ENCODE measurements at places on chromosomes 5 and 9. TPM values are rescaled to one million over a fixed set of nuclear protein-coding genes. Genes with fewer than 3 reads are reported as not detected.
A peak's percentile ranks its signal among the peaks of the same experiment; 100 is the strongest.

DNA sequence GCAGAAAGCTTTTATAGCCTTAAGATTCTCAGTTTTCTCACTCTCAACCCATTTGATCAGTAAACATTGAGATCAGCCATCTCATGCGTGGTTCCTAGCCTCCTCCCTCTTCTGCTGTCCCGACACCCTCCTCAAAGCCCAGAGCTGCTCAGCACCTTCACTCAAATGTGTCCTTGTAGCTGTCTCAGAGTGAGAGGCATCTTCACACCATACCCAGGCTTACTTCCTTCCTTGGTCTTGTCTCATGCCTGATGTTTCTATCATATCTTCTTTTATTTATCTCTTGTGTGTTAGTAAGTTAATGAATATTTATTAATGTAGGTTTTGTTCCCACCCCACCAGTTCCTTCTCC lies 72.4 kb upstream of the SNX2 start:
- no peak for DNase-seq

DNA sequence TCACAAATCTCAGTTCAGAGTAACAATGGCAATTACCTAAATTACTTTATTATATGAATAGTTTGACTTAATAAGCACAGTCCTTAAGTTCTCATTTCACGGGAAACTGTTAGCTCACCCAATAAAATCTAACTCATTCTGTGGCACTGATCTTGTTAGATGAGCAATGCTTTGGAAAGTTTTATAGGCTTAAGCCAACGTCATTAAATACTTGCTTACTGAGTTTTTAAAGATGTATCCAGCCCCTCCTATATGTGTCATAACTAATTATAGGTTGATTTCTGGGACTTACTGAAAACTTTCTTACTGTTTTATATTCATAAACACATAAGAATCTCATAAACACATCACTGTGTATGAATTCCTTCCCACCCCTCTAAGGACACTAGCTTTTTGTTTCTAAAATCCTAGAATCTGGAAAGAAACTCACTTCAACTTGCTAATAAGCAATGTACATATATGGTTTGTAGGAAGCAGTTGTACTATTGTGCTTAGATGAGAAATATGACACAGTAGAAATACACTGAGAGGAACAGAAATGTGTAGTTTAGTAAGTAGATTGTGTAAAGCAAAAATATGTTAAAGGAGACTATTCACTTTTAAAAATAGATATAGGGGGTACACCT lies 14.1 kb upstream of the MARCOL start:
- DNase-seq = no peak

The FLT4 gene
- total RNA-seq = 46.6 TPM

GRCh38 chr9:113328045-113328782 lies 11.9 kb downstream of the WDR31 start:
- no peak for DNase-seq

GRCh38 chr5:66739951-66740350 lies 143.8 kb downstream of the MAST4 start:
- no peak for DNase-seq

The STPG3 gene
- not detected for total RNA-seq

DNA sequence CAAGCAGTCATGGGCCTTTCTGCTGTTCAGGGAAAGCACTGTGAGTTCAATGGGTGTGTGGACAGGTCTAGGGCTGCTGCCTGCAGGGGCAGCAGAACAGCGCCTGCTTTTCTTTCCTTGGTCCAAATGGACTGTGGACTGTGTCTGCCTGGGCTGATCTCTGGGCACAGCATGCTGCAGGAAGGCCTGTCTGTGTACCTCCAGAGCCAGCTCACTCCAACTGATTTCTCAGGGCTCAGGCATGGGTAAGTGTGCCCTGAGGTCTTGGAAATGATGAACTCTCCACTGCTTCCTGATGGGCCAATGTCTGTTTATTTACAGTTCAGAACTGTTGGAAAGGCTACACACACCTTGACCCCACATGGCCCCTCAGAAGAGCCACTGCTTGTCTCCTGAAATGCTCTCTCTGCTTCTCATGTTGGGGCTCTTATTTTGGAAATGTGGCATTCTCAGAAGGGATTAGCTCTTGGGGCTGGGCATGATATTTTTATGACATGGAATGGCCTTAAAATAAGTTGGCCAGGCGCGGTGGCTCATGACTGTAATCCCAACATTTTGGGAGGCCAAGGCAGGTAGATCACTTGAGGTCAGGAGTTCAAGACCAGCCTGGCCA lies 27.0 kb downstream of the SLC22A4 start:
- DNase-seq = no peak

DNA sequence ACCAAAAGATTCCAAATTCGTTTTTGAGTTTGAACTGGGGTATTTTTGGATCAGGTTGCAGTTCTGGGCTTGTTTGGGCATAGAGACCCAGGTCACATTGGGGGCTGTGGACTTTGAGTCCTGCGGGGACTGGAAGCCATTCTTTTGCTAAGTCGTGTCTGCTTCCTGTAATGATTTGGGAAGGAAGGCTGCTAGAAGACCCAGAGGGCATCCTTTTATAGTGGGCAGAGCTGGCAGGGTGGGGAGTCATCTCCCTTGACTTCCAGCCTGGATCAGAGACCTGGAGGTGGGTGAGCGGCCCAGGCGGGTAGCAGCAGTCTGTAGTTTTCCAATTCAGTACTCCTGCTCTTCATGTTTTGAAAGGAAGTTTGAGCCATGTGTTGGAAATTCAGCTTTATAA lies 11.3 kb downstream of the ZNF618 start:
- no peak for DNase-seq

The HK3 gene
- 12.3 TPM for total RNA-seq

The FYB1 gene
- total RNA-seq = 1.6 TPM

The OR13C5 gene
- total RNA-seq = not detected

DNA sequence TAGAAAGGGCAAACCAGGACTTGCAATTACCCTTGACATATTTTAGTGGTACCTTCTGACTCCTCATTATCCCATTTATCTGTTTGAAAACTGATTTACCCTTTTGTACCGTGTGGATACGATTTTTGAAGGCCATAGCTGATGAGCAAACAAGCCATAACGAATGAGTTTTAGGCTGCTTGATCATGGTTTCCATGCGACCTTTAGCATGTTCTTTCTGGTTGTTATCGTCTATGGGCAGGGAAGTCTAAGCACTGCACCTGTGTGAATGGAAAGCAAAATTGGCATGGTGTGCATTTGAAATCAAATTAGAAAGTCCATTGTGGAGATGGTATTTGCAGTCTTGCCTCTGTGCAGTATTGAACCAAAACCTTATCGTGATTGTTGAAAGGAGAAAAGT lies 127.7 kb downstream of the TLE4 start:
- no peak for DNase-seq

DNA sequence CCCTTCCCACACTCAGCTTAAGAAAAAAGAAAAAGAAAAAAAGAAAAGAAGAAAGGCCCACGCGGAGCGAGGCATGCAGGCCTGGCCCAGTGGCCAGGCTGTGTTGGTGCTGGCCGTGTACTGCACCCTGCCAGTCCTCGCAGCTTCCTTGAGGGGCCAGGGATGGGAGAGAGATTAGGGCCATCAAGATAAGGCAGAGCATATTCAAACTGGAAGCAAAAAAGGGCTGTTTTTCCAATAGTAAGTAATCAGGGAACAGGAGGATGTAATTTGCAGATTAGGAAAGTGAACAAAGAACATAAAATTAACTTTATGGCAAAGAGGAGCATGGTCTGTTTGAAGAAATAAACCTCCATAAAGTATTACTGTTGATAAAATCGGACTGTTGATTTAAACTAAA lies 319.6 kb upstream of the CLINT1 start:
- no peak for DNase-seq

DNA sequence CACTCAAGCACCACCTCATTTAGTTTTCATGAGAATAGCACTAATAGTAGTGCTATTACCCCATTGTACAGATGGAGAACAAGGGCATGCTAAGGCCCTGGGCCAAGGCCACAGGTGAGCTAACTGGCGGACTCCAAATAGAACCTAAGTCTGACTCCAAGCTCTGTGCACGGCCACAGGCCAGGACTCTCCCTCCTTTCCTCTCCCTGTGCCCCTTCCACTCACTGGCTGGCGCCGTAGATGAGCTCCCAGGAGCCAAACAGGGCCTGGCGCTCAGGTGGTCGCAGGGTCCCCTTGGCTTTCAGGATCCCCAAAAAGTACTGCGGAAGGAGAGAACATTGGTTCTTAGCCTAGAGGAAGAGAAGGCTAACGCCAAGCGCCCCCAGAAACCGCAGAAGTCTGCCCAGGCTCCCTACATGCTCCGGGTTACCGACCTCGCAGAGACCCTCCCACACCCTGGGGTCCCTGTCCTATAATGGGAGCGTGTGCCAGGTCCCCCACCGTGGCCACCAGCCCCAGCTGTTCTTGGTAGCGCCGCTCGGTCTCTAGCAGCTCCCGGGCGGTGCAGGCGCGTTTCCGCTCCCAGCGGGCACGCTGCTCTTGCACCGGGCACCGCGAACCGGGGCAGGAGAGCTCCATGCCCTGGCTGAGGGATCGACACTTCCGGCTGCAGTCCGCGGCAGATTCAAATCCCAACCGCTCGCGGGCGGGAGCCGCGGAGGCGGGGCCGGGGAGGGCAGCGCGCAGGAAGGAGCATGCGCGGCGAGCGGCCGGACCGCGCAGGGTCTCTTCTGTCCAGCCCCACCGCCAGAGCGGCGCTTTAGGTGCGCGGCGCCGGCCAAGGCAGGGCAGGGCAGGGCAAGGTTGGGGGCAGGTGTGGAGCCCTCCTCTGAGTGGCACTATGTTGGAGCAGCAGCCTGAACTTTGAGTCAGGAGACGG lies at the start of gene ARHGEF39:
ARHGEF39 (minus strand) TSS at position 665 of the 940 bp plus-strand sequence; CDS start at position 639, 26 bp downstream.
- peak; percentile 84 for DNase-seq

DNA sequence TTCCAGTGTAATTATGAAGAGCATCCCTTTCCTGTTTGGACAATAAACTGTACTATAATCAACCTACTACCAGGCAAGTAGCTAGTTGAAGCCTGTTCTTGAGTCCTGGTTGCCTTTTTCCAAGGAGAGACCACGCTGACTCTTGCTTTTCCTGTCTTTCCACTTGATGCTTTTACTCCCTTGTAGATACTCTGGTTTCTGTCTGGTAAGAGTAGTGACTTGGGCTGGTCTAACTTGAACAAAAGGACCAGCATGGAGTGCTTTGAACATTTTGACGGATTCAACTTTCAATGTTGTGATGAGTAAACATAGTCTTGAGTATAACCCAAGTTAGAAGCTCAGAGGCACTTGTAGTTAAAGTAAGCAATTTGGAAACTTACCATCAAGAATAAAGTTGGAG lies 464.3 kb downstream of the GADD45G start:
- no peak for DNase-seq

DNA sequence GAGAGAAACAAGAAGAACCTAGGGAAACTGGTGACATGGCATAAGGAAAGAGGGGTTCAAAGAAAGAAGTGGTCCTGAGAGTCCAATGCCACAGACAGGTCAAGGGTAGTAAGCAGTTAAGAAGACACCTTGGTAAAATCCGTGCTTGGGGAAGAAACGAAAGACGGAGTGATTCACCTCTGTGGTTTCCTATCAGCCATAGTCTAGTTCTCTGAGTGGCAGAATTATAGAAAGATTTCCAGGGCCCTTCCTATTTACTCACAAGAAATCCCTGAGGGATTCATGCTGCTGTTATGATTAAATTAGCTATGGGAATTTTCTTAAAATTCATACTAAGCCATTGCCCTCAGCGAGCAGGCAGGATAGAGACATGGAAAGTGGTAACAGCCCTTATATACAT lies 31.7 kb downstream of the IL33 start:
- no peak for DNase-seq

DNA sequence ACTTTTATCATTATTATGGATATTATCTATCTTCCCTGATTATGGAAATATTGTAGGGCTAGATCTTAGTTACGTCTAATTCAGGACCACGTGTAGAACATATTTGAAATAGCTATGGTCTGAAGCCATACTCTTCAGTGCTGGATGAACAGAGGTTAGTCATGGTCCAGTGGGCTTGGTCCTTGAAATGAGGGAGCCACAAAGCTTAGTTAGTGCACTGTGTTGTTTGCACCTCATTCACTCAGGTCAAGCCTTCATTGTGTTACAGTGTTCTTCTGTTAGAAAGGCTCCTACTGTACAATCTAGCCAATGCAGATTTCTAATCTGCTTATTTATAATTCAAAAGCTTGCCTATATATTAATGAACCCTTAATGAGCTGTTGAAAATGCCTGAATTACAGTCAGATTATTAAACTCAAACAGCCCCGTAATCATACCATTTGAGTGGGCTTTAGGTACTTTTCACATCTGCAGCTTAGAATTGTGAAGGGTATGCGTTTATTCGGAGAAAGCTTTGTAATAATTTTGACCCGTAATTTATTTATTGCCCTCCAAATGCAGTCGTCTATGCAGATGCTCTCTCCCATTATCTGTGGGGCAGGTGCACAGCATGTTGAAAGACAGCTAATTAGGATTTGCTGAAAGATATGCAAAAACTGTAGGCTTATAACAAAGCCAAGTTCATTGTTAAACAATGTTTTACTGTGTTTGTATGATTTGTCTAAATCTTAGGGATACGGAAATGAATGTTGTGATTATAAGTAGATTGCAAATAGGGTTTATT lies 164.9 kb downstream of the PBX3 start:
- no peak for DNase-seq

- no peak for DNase-seq
These were observed 158.7 kb upstream of the HMHB1 start for GRCh38 chr5:143653256-143653655.

Measured in adrenal gland (tissue), 19 donors.